ENCODE measurements at places on chromosomes 4 and X. TPM values are rescaled to one million over a fixed set of nuclear protein-coding genes. Genes with fewer than 3 reads are reported as not detected.

DNA sequence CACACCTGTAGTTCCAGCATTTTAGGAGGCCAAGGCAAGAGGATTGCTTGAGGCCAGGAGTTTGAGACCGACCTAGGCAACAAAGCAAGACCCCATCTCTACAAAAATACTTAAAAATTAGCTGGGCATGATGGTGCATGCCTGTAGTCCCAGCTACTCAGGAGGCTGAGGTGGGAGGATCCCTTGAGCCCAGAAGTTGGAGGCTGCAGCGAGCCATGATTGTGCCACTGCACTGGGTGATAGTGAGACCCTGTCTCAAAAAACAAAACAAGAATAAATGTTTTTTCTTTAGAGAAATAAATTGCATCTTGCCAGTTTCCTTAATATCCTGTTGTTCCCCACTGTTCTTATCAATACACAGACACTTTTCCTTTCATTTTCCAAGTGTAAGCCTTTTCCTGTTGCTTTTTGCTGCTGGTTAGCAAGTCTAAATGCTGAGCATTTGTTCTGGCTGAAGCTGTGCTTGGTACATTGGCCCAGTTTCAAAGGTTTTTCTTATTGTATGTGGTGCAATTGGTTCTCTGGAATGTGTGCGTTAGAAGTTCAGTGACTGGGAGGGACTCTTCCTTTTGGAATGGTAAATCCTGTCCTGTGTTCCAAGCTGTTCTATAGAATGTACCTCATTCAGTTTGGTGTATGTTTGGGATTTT lies 98.2 kb downstream of the AFF1 start:
- H3K4me3 ChIP-seq = no peak overlapping the region
- H3K27me3 ChIP-seq = no peaks in the 10 kb centered on the region
- no peaks in the 10 kb centered on the region for H3K36me3 ChIP-seq
- no peak for DNase-seq
- peaks cover 32% of the 10 kb centered on the region for H3K4me1 ChIP-seq
- peak overlapping the region; percentile 79 for H3K27ac ChIP-seq

GRCh38 chr4:97394653-97395052 lies 748.6 kb downstream of the STPG2 start:
- no peaks in the 10 kb centered on the region for H3K27me3 ChIP-seq
- no peak overlapping the region for H3K4me3 ChIP-seq
- H3K27ac ChIP-seq = no peak overlapping the region
- no peak for DNase-seq
- no peaks in the 10 kb centered on the region for H3K36me3 ChIP-seq

GRCh38 chrX:139930916-139931645 lies 1.8 kb downstream of the ATP11C start:
- peak overlapping the region; percentile 52 for H3K4me3 ChIP-seq
- no peaks in the 10 kb centered on the region for H3K36me3 ChIP-seq
- no peaks in the 10 kb centered on the region for H3K4me1 ChIP-seq
- no peaks in the 10 kb centered on the region for H3K27me3 ChIP-seq

- peak; percentile 61 for DNase-seq
- H3K27me3 ChIP-seq = no peaks in the 10 kb centered on the region
- H3K36me3 ChIP-seq = no peaks in the 10 kb centered on the region
- no peaks in the 10 kb centered on the region for H3K4me1 ChIP-seq
- no peak overlapping the region for H3K4me3 ChIP-seq
- no peak overlapping the region for H3K27ac ChIP-seq
Measured at GRCh38 chr4:5956285-5957021, 61.8 kb downstream of the C4orf50 start.

GRCh38 chr4:129604632-129605255 lies 508.8 kb downstream of the C4orf33 start:
- no peaks in the 10 kb centered on the region for H3K27me3 ChIP-seq
- no peak overlapping the region for H3K4me3 ChIP-seq
- H3K36me3 ChIP-seq = no peaks in the 10 kb centered on the region
- H3K27ac ChIP-seq = no peak overlapping the region

GRCh38 chrX:65706041-65706828 lies 38.8 kb downstream of the MSN start:
- peak; percentile 37 for DNase-seq
- H3K4me1 ChIP-seq = peaks cover 7% of the 10 kb centered on the region
- no peaks in the 10 kb centered on the region for H3K27me3 ChIP-seq
- H3K4me3 ChIP-seq = no peak overlapping the region
- H3K36me3 ChIP-seq = no peaks in the 10 kb centered on the region
- H3K27ac ChIP-seq = peak overlapping the region; percentile 78

The DYNLT3 gene
- 49.8 TPM for total RNA-seq

The SPANXA1 gene
- not detected for total RNA-seq

The MAGEA1 gene
- not detected for total RNA-seq

The HSFX3 gene
- total RNA-seq = not detected

- no peaks in the 10 kb centered on the region for H3K36me3 ChIP-seq
- no peak for DNase-seq
- no peaks in the 10 kb centered on the region for H3K4me1 ChIP-seq
- H3K27me3 ChIP-seq = no peaks in the 10 kb centered on the region
Measured at GRCh38 chr4:87451537-87451936, 29.2 kb downstream of the NUDT9 start.

GRCh38 chr4:1175635-1176229 lies 3.3 kb upstream of the SPON2 start:
- peak overlapping the region; percentile 96 for H3K27ac ChIP-seq
- peaks cover 11% of the 10 kb centered on the region for H3K4me1 ChIP-seq
- no peak overlapping the region for H3K4me3 ChIP-seq
- H3K27me3 ChIP-seq = no peaks in the 10 kb centered on the region
- no peaks in the 10 kb centered on the region for H3K36me3 ChIP-seq
- no peak for DNase-seq

The CCDC149 gene
- total RNA-seq = 35.0 TPM

The LPAR4 gene
- total RNA-seq = not detected

The SMARCA1 gene
- 35.4 TPM for total RNA-seq

The PALLD gene
- total RNA-seq = 266 TPM

GRCh38 chrX:9315086-9315485 lies 149.8 kb upstream of the TBL1X start:
- no peaks in the 10 kb centered on the region for H3K36me3 ChIP-seq
- no peak overlapping the region for H3K27ac ChIP-seq
- no peak for DNase-seq
- no peaks in the 10 kb centered on the region for H3K4me1 ChIP-seq
- no peak overlapping the region for H3K4me3 ChIP-seq

The SHROOM4 gene
- 11.3 TPM for total RNA-seq

The MBNL3 gene
- 13.2 TPM for total RNA-seq

The DEFB131A gene
- not detected for total RNA-seq

Measured in uterus (tissue), 4 donors.